ENCODE measurements at places on chromosomes 5 and 9.
A peak's percentile ranks its signal among the peaks of the same experiment; 100 is the strongest.

GRCh38 chr5:145247745-145248040, 587.4 kb downstream of the PRELID2 start:
- no peak for DNase-seq

DNA sequence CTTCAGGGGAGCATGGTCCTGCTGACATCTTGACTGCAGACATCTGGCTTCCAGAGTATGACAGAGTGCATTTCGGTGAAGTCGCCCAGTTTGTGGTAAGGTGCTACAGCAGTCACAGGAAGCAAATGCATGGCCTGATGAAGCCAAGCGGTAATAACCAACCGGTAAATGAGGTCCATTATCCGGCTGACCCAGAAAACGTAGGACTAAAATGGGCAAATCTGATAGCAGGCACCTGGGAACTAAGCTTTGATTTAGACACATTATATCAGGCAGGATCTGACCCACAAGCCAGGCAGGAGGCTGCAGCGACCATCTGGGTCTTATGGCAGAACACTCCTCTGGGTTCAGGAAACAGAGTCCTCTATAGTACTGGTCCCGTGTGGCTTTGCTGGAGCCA, 454.6 kb downstream of the GADD45G start:
- no peak for DNase-seq

DNA sequence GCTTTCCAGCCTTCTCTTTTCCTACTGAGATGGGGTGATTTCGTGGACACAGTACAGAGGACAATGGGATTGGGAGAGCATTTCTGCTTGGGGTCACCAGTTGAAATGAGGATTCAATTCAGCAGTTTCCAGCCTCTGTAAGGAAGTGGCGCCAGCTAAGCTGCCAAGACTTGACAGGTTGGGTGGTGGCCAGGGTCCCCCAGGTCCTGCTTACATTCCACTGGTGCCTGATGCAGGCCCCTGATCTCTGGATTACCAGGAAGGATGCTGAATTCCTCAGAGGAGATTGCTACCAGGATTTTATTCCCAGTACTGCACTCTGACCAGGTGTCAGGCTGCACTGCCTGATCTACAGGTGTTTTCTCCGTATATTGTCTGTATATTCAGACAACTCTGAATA, 119.7 kb downstream of the PSD2 start:
- DNase-seq = no peak

- DNase-seq = no peak
These were observed 989.8 kb downstream of the TLE1 start for GRCh38 chr9:80699511-80699998.

GRCh38 chr9:137762414-137763061, 115.0 kb upstream of the CACNA1B start:
- DNase-seq = no peak

- DNase-seq = no peak
These were observed 36.4 kb downstream of the ETF1 start for GRCh38 chr5:138506370-138507306.

DNA sequence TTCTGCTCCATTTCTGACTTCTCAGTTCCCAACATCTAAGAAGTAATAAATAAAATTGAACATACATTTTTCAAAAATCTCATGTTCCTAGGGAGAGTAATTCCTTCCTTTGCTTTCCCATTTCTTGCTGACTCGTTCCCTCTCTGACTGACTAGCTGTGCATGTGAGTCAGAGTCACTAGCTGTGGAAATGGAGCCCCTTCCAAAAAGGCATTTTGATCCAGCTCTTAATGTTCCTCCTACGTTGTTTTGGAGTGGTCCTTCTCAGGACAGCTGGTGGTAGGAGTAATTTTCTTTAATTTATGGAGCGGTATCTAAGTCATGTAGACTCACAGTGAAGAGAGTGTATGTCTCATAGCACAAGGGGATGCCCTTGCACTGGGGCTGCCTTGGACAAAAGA, 460.2 kb downstream of the GADD45G start:
- no peak for DNase-seq

DNA sequence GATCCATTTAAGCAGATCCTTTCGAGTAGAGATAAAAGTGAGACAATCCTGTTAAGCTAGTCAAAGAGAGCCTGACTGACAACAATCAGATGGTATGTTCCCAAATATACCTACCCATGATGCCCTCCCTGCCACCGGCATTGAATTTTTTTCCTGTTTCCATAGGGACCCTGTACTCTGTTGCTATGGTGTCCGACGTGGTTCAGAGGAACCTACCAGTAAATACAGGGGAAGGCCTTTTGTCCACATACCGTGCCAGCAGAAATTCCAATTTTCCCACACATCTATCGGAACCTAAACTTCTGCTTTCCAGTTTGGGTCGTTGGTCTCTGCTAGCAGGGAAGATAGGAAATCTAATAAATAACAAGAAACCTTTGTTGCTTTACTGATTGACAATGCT, 64.7 kb downstream of the MEGF10 start:
- DNase-seq = no peak

DNA sequence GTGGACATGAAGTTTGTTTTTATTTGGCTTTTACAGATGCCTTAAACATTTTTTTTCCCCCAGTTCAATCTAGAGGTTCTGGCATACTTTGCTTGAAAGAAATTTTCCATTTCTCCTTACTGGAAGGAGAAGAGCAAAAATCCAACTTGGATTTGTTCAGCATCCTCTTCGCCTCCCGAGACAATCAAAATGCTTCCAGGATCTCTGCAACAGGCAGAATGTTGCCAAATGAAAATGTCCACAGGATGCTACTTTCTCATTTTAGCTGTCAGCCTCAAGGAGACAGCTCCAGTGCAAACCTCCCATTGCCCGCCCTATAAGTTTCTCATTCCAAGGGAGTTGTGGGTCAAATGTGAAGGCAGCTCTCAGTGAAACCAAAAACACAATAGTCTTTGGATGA, 1972.1 kb downstream of the MAT2B start:
- no peak for DNase-seq

DNA sequence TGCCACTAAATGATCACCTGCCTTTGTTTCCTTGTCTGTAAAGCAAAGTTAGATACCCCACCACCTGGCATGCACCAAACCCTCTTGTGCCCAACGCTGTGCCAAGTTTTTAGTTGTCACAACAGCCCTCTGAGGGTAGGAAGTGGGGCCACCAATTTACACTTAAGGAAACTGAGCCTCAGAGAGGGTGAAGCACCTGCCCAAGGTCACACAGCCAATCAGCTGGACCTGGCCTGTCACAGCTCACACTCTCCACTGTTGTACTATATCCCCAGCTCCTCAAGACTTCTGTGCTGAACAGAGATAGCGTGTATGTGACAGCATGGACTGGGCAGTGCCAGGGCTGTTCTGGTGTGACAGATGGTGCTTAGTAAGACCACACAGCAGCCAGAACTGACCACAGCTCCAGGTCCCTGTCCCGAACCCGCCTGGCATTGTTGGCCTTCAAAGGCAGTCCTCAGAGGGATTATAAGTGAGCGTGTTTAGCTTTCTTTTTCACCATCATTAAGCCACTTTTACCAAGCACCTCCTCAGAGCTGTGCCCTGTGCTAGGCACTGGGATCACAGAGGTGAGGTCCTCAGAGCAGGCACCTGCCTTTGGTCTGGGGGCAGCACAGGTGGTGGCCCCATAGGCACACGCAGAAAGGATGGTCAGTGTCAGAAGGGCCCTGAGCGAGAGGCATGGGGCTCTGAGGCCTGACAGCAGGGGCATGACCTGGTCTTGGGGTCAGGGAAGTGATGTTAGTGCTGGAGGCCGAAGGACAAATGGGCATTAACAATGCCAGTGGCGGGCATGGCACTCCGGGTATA, 71.1 kb downstream of the COL27A1 start:
- no peak for DNase-seq

DNA sequence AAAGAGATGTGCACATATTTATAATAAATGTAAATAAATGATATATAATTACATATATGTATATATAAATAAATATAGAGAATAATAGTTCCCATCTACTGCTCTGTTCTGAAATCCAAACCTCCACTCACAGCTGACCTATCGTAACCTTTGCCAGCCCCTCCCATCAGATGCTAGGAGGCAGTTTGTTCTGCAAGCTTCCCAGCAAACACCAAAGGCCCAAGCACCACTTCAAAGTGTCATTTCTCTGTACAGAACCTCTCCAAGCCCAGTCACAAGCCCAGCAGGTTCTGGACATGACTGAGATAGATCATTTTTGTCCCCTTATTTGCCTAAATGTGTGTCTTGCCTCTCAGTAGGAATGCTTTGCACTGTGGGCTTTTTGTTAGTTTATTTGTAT, 62.4 kb downstream of the MFAP3 start:
- DNase-seq = no peak

DNA sequence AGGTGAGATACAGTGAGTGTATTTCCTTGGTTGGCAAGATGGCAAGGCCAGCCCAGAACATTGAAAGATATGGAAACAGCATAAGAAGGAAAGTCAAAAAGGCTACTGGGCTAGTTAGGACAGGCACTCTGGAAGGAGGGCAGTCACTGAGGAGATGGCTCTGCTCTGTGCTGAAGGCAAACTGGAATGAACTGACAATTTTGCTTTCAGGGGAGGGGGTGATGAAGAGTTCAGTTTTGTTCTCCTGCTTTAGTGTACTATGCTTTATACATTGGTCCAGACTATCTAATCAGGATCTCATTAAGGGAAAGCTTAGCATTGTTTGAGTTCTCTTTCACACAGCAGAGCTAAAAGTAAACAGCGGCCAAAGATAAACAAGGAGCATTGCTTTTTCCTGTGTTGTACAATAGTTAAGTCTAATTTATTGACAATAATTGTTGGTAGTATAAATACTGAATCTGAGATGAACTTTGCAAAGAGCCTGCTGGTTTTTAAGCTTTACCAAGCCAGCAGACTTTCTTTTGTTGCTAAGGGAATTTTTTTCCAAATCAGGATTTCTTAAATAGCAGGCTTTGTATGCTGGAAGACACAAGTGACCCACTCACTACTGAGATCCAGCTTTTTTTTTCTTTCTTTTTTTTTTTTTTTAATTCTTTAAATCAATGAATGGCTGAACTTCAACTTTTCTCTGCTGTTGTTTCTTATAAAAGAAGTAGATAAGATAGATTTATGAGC, 355.5 kb downstream of the ARRDC3 start:
- DNase-seq = no peak

- DNase-seq = no peak
These were observed 132.4 kb downstream of the NPR3 start for GRCh38 chr5:32843531-32843895.

GRCh38 chr5:169767938-169768337, 130.9 kb downstream of the DOCK2 start:
- peak; percentile 74 for DNase-seq

DNA sequence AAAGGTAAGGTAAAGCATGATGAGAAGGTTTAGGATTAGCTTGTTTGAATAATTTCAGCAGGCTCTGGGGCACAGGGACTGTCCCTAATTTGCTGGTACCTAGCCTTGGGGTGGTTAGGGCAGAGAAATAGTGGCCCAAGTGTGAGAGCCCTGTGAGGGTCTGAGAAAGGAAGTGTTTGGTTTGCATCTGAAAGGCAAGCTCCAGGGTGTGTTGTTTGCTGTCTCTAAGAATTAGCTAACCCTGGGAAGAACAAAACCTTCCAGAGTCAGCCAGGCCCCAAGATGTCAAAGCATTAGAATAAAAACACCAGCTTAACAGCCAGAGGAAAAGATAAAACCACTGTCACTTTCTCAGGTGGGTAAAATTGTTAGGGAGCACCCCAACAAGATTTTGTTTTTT, 31.0 kb downstream of the TMEM252 start:
- DNase-seq = no peak

DNA sequence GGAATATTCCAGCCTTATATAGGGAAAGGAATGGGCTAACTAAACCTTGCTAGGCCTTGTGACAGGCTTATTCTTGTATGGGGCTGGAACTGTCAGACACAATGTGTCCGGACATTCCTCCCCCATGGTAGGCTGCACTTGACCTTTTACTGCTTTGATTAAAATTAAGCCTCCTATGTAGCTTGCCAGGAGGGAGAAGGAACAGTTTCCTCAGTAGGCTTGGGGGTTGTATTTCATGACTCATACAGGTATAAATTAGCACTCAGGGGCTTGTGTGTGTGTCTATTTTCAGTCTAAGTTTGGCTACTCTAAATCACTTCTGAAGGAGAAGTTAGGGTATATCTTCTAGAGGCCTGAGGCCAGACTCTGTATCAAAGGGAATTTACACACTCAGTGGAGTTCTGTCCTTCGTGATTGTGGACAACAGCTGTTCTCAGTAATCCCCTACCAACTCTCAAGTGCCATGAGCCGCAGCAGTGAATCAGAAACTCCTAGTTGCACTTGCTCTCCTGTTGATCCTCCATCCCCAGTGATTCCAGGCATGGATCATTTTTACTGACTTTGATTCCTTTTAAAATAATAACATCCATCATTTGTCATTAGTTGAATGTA, 16.4 kb downstream of the ADAMTS16 start:
- no peak for DNase-seq

DNA sequence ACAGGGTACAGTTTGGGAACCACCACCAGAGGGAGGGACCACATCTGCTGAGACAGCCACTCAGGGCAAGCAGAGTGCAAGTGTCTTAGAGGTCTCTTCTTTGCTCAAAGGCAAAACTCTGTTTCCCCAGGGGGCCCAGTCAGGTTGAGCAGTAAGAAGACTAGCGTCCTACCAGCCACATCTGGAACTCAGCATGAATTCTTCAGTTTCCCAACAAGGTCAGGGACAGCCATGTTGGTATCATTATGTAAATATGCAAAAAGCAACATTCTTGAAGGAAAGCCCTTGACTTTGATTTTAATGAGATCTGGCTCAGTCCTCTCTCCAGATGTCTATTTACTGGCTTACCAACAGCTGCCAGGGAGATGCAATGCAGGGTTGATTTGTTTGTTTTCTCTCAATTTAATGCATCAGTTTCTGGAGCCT, 46.7 kb downstream of the TGFBI start:
- DNase-seq = no peak

DNA sequence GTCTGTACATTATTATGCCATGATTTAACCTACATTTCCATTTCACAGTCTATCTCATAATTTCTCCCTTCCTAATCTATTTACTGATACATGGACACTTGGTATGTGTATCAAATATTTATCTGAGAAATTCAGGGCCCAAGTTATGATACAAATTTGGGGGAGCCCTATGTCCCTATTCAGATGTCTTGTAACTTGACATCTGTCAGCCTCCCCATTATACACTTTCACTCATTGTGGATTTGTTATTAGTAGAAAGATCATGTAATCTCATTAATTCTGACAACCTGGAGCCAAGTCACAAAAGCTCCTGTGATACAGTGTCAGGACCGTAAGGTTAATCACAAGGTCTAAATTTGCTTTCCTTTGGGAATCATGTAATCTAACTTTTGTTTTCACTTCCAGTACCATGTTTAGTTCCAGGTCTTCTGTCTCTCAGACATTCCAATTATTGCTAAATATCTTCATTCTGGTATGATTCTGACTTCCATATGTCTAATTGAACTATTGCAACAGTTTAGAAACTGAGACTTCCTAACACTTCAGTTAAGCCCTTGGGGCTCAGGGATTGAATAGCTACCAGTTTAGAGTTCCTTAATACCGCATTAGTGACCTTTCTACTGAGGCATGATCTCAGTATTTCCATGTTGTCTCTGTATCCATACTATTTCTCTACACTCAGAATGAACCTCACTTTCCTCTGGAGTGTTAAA, 182.9 kb upstream of the NUDT12 start:
- DNase-seq = no peak

DNA sequence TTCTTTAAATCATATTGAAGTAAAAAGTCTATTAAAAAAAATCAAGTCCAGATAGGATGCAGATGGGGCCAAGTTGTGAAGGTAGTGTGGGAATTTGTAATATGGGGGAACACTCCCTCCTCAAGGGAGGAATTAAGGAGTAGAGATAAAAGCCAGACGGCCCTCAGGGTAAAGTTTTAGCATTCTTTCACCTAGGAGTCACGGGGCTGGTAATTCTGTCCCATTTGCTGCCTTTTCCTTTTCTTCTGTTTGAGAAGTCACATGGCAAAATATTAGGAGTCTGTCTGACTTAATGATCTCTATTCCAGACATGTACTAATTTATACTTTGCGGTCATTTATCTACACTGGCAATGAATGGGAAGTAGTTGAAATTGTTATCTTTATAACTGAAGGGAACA, 61.9 kb downstream of the SNX24 start:
- no peak for DNase-seq

Measured in Karpas-422 (cell line).